Nasal cavity respiratory epithelium epithelial cell of viscerocranial mucosa (primary cell): ENCODE measurements at places on chromosomes 1 and 21. TPM values are rescaled to one million over a fixed set of nuclear protein-coding genes. Genes with fewer than 3 reads are reported as not detected.

The PYHIN1 gene
- 0.21 TPM in 1 of 2 replicates, not detected in the other for total RNA-seq

The OLFML2B gene
- total RNA-seq, result 0.21 TPM in 1 of 2 replicates, not detected in the other

The C1orf115 gene
- 1.4 and 4.6 TPM in 2 replicates for total RNA-seq

The TAF5L gene
- total RNA-seq, result 22.6 and 25.5 TPM in 2 replicates

The NCSTN gene
- 53.0 and 97.3 TPM in 2 replicates for total RNA-seq
